Stimulated activated CD8-positive, alpha-beta memory T cell treated with anti-CD3 and anti-CD28 coated beads, Interleukin-2, amount 100 ng/mL, for 1 hour (primary cell): ENCODE measurements at places on chromosomes 11 and 22.

DNA sequence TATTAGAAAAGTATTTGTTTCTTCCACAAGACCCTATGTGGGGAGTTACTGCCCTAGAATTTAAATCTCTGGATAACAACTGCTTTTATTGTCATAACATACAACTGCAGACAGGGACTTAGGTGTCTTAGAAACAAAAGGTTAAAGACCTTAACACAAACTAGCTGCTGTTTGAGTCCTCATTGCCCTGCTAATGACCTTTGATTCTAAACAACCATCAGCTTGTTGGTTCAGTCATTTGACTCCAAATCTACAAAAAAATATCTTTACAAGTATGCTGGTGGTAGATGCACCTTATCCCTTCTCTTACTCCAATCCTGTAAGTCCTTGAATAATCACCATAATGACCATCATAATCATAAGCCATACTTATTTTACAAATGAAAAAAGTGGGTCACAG, 377.4 kb upstream of the PITPNB start:
- no peak for DNase-seq

DNA sequence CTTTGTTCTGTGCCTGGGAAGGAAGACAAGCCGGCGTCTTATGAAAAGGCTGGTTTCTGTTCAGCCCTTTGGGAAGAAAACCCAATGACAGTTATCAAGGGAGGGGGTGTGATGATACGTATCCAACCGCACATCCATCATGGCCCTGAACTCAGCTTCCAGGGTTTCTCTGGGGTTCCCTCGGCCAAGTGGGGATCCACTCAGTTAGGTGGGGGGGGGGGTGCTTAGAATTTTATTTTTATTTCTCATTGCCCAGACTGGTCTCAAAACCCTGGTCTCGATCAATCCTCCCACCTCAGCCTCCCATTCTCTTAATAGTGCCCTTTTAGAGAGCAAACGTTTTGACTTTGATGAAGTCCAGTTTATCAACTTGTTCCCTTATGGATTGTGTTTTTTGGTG, 25.7 kb downstream of the KCNQ1 start:
- DNase-seq: no peak

DNA sequence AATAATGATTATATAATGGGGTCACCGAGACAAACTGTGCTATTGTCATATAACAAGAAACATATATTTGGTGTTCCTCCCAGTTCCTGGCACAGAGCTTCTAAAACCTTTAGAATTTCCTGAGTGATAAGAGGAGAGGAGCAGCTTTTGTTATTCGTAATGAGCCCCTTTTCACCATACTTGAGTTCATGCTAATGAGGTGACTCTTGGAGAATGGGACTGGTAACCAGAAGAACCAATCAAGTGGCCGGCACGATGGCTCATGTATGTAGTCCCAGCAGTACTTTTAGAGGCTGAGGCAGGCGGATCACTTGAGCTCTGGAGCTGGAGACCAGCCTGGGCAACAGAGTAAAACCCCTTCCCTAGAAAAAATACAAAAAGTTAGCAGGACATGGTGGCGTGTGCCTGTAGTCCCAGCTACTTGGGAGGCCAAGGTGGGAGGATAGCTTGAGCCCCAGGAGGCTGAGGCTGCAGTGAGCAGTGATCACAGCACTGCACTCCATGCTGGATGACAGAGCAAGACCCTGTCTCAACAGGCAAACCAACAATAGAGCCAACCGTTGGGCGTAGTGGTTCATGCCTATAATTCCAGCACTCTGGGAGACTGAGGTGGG, 62.7 kb upstream of the FTH1 start:
- no peak for DNase-seq

DNA sequence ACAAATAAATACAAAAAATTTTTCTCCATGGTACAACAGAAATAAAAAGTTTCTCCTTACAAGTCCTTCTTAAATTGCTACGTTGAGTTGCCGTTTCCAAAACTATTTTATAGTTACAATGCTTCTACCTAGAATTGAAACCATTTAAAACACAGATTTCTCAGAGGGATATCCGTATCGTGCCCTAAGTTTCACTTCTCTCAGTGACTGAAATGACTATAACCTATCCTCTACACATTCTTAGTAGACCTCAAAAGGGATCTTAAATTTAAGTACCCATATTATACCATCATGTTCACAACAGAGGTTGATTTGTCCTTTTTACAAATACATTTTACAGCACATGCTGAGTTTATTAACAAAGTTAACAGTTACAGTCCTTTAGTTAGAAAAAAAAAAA, 44.1 kb downstream of the USP28 start:
- DNase-seq: no peak

- DNase-seq: no peak
These were observed 651 bp upstream of the C11orf42 start for GRCh38 chr11:6204706-6205105.
